Ureter (tissue), 1 donor: ENCODE measurements at places on chromosomes 2 and 18. TPM values are rescaled to one million over a fixed set of nuclear protein-coding genes. Genes with fewer than 3 reads are reported as not detected.

Gene ATP8B1
- total RNA-seq, result 171 TPM

Gene DNAH6
- total RNA-seq, result 2.2 TPM

Gene STRN
- total RNA-seq, result 26.7 TPM

Gene CDK5R2
- total RNA-seq, result not detected

Gene KCNS3
- 20.3 TPM for total RNA-seq

Gene RBFA
- total RNA-seq, result 35.7 TPM

Gene TSN
- total RNA-seq, result 66.6 TPM

Gene NAT8
- not detected for total RNA-seq

- DNase-seq, result no peak
These were observed 68.5 kb downstream of the MYO5B start for GRCh38 chr18:50126471-50126870.

DNA sequence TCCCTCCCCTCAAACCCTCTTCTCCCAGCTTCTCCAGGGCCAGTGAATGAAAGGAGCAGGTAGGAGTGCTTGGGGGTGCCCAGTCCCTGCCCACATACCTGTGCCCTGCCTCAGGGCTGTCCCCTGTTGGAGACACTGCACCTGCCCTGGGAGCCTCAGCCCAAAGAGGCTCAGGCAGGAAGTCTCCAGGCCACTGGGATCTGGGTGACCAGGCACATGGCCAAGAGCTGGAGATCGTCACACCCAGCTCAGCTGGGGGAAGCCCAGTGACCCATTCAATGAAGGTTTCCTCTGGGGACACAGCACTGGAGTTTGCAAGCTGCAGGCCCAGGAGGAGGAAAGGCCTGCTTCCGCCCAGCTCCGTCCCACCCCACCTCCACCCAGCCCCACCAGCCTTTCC is 156.4 kb downstream of the ZFP36L2 start:
- DNase-seq, result peak; percentile 78

GRCh38 chr2:236830926-236831325 is 254.8 kb upstream of the COPS8 start:
- DNase-seq, result no peak

DNA sequence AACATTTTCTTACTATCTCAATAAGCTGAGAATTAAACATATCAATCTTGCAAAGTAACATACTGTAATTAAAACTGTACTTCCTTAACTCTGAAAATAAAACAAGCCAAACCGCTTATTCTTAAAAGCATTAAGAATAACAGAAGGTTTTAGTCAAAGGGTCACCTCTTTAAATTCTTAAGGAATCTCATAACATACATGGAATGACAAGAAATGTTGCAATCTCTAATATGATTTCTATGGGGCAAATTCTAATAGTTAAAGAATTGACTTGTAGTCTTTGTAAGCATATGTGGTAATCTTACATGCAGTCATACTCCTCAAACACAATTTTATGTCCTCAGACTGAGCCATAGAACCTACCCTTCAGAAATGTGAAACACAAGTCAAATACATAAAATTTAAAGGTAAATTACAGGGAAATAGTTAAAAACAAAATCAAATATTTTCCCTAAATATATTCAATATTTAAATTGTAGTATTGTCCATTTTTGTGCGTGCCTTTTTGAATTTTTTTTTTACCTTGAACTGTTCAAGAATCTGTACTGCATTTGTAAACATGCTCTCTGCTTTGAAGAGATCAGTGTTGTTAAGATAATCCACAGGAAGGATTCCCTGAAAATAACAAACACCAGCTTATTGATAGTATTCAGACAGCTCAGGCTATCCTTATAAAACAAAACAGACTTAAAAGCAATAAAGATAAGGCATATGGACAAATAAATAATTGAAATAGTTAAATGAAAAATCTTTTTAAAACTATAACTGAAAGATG is 48.2 kb downstream of the PIGN start:
- DNase-seq, result no peak

DNA sequence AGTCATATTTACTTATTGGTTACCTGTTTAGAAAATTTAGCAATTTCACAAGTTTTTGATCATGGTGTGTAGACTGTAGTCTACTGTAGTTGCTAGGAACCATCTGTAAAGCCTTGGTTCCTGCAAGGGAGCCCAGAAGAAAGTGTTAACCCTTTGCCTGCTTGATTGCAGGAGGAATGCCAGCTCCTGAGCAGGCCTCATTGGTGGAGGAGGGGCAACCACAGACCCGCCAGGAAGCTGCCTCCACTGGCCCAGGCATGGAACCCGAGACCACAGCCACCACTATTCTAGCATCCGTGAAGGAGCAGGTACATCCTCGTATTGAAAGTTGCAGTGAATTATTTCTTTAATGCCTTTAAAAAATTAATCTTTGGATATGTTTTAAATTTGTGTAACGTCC is 76.3 kb downstream of the PKP4 start:
- no peak for DNase-seq

- DNase-seq, result no peak
These were observed 50.4 kb downstream of the CLIP4 start for GRCh38 chr2:29165362-29166241.

DNA sequence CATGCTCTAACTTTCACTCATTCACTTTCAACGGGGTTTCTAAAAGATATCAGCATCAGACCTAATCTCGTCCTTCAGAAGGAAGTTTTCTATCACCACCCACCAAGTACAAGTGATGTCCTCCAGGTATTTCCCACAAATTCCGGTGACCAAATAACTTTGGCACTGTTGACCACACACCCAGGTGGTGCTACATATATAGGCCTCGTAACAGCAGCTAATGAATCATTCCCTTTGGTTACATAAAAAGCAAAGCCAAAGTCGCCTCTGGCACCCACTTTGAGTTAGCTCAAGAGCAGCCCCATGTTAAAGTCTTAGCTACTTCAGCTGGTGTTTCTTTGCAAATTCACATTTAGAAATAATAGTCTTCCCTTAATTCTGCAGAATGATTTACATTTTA is 138.2 kb upstream of the OSR1 start:
- no peak for DNase-seq

GRCh38 chr18:32469691-32470459 is 807 bp downstream of the GAREM1 start:
- no peak for DNase-seq

- DNase-seq, result no peak
These were observed 25.7 kb downstream of the SCN7A start for GRCh38 chr2:166468124-166469024.

DNA sequence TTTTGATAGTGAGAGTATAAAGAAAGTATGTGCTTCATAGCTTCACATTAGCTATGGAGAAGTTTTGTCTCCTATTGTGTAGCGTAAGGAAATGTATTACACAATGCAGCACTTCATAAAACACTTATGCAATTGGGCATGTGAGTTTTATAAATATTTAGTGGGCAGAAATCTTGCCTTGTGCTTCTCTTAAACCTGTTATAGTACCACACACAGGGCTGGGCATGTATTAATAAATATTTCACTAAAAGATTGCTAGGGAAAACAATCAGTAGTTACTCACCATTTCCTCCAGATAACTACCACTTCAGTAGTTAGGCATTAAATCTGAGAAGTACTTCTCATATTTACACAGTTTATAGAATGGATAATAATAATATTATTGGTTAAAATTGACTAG is 1080.8 kb upstream of the PIK3C3 start:
- no peak for DNase-seq

DNA sequence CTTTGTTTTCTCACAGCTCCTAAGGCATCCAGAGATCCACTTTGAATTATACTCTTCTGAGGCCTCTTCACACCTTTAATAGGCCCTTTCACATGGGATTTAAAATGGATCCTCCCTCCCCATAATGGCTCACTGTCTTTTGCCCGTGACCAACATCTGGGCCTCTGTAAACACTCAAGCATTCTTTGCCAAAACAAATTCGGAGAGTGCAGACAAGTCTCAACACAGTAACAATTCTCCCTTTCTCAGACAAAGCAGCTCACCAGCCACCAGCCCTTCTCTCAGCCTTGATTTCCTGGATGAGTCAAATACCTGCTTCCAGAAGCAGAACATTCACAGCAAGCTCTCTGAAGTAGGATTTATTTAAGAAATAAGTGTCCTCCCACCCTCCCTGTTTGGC is 14.0 kb upstream of the IMP4 start:
- DNase-seq, result no peak

GRCh38 chr2:156890529-156891148 is 366.9 kb upstream of the GALNT5 start:
- DNase-seq, result no peak

- DNase-seq, result no peak
These were observed 19.1 kb downstream of the ZNF24 start for GRCh38 chr18:35324926-35325655.

- no peak for DNase-seq
These were observed 249.2 kb downstream of the TXNL1 start for GRCh38 chr18:56389190-56389589.

DNA sequence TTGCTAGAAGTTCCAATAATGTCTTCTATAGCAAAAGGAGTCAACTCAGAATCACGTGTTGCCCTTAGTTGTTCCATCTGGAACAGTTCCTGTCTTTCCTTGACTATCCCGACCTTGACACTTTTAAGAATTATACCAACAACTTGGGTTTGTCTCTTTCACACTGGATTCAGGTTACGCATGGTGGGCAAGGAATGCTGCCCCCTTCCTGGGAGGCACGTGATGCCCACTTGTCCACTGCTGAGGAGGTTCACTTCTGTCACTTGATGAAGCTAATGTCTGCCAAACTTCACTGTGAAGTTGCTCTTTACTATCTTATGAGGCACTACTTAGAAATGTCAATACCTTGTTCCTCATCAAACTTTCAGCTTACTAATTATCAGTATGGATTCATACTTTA is 5.3 kb downstream of the COX5B start:
- DNase-seq, result no peak

GRCh38 chr18:7492385-7492784 is 74.7 kb upstream of the PTPRM start:
- no peak for DNase-seq

DNA sequence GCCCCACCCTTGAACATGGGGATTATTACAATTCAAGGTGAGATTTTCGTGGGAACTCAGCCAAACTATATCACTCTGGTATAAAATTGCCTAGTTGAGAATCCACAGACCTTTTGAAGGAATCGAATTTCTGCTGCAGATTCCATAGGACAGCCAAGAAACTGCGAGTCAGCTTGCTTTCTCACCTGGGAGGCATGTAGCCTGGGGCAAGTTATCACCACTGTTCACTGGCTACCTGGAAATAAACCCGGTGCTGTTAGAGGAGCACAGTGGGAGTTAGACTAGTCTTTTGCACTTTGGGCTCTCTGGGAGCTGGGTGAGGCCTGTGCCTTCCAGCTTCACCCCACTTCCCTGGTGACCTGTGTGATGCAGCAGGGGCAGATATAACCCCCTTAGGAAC is 1043.5 kb downstream of the TDRD15 start:
- DNase-seq, result no peak

DNA sequence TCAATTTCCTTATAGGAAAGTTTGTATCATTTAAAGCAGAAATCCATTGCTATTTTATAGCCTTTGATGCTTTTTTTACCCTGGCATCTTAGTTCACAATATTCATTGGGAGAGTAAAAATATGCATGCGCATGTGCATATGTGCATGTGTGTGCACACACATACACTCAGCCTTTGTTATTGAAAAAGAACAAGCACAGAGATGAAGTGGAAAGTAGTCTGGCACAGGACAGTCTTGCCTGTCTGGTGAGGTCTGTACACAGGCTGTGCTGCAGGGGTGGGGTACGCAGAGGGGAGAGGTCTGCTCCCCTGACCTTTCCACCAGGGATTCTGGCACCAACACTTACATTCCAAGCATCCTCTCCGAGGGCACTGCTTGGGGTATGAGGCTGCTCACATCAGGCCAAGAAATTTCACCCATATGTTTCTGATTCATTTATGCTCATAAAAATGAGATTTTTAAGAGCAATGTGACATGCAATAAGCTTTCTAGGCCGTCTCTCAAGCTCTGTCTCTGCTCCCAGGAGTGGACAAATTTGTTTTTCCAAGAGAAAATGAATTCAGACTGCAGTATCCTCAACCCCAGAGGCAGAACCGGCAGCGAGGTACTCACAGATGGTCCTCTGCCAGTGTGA is 237.2 kb downstream of the INSIG2 start:
- no peak for DNase-seq

DNA sequence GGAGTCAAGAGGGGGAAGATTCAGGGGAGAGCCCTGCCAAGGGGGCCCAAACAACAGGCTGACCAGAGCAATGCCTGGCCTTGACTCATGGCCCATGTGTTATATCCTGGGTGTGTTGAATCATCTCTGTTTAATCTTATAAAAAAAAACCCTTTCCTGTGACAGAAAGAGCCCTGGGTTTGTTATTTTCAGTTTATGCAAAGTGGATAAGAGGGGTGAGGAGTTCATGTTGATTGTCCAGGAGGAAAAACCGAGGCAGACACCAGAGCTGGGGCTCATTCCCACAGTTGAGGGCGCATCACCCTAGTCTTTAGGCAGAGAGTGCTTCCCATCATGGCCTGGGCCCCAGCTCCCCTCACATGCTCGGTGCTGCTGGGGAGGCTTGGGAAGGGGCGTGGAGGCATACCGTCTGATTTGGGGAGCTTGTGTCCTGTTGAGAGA is 30.9 kb upstream of the IL37 start:
- no peak for DNase-seq

GRCh38 chr2:200810252-200810997 is 1.3 kb upstream of the BZW1 start:
- DNase-seq, result no peak

DNA sequence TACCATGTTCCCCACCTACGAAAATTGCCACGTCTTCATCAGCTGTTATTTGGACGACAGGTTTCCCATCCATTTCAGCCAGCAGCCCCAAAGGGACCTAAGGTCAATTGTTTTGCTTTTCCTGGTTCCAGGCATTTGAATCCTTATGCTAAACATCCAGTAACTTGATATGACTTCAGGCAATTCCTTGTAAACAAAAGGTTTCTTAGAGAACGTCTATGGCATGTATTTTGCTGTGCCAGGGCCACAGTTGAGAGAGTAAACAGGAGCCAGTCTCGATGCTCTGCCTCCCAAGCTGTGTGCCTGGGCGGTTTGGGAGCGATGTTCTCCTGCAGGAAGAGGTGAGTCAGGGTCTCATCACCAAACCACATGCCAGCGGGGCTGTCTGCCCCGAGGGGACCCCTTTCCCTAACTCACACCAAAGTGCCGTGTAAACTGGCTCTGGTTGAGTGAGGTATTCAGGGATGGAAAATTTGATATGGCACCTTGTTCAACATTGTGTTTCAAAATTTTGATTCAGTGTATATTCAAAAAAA is 12.9 kb upstream of the MC5R start:
- no peak for DNase-seq

GRCh38 chr2:3465844-3466481 is 53.4 kb downstream of the ADI1 start:
- no peak for DNase-seq

DNA sequence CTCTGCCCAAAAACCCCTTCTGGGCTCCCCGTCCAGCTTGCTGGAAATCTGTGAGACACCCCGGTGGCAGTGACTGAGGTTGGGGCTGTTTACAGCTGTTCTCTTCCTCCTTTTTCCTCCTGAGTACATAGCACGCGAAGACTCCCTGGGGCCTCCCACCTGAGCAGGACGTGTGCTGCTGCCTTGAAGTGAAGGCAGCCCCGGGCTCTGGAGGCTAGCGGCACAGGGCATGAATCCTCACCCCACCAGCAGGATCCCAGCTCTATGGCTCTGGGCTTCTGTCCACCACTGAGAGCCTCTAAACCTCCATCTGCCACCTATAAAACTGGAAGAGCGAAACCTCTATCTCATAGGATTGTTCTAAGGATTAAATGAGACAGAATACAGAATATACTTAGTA is 182.5 kb downstream of the TMEM163 start:
- DNase-seq, result no peak
